ENCODE measurements at places on chromosomes 1 and 21.

DNA sequence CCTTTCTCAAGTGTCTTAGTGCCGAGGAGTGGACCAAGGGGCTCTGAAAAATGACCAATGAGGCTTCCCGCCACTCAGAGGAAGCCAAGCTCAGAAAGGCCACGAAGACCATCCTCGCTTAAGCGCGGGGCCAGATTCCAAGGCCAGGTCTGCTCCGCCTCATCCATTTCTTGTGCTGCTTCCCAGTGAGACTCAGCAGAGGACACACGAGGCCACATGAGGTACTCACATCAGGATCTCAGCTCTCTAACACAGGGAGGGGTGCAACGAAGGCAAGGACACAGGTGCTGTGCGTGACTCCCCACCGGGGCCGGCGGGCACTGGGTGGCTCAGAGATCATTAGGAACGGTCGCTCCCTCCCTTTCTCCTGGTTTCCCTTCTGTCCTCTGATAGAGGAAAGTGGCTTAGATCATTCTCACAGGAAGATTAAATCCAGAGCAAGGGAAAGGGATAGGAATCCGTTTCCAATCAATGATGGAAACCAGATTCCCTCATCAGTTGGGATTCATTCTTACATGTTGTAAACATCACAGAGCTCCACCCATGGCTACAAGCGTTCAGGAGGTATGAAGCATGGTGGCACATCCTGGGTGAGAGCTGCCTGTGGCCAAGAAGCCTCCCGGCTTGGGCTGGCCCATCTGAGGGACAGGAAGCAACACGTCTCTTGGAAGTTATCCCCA is 46.7 kb downstream of the CAPZB start:
- DNase-seq = no peak

GRCh38 chr1:77188770-77189169 is 30.5 kb downstream of the PIGK start:
- DNase-seq = no peak

GRCh38 chr1:57061369-57061768 is 95.6 kb upstream of the C8B start:
- no peak for DNase-seq

- DNase-seq = no peak
Measured at GRCh38 chr1:232166942-232167341, 463.0 kb downstream of the SIPA1L2 start.

- no peak for DNase-seq
Measured at GRCh38 chr1:225945564-225945963, 4.5 kb upstream of the LEFTY2 start.

- no peak for DNase-seq
Measured at GRCh38 chr1:86140281-86140880, 16.2 kb downstream of the COL24A1 start.

GRCh38 chr1:222880587-222880986 is 65.7 kb downstream of the DISP1 start:
- DNase-seq = no peak

DNA sequence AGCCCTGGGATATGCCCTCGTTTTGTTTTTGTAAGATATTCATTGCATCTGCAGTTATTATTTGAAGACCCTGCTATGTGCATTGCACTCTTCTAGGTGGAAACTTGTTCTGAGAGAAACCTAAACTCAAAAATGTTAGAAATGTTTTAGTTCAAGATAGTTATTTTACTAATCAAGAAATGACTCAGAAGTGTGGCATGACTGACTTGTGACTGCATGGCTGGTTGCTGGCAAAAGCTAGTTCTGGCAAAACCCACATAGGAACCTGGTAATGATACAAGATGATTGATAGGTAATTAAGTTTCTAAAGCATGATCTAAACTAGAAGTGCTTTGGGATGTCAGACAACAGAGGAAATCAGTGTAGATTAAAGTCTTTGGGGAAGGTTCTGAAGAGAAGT is 33.8 kb upstream of the NFASC start:
- DNase-seq = no peak

GRCh38 chr1:186420311-186420710 is 40.6 kb downstream of the PDC start:
- DNase-seq = no peak

DNA sequence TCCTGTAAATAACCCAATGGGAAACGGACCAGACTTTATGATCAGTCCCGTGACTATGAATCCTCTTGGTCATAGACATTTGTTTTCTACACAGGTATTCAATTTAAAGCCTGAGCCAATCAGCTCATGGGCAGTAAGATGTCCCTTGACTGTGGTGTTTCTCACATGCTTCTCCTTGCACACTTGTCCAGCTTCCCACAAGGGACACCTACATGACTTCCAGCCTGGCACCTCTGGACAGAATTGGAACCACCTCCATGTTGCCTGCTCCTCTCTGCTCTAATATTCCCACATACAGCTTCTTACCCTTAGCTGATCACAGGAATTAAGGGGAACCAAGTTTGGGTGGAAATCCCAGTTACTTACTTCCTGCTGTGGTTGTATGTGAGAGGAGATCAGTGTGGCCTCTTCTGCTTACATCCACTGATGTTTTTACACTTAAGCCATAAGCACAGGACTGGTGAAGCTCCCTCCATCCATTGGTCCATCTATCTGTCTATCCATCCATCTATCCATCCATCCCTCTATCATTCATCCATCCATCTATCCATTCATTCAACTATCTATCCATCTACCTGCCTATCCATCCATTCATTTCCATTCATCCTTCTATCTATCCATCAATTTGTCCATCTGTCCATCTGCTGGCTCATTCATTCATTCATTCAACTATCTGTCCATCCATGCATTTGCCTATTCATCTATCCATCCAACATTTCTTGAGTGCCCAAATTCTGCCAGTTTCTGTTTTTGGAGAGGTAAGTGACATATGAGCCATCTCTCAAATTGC is 16.4 kb downstream of the RUNX1 start:
- no peak for DNase-seq

- no peak for DNase-seq
Measured at GRCh38 chr1:155169541-155169940, 3.6 kb downstream of the KRTCAP2 start.

DNA sequence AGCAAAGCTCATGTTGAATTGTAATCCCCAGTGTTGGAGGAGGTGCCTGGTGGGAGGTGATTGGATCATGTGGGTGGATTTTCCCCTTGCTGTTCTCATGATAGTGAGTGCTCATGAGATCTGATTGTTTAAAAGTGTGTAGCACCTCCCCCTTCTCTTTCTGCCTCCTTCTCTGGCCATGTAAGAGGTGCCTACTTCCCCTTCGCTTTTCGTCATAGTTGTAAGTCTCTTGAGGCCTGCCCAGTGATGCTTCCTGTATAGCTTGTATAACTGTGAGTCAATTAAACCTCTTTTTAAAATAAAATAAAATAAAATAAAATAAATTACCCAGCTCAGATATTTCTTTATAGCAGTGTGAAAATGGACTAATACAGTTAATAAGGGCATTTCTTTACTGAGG is 1025.7 kb downstream of the PLA2G4A start:
- DNase-seq = no peak

GRCh38 chr21:34781526-34781925 is 112.7 kb downstream of the CLIC6 start:
- no peak for DNase-seq

DNA sequence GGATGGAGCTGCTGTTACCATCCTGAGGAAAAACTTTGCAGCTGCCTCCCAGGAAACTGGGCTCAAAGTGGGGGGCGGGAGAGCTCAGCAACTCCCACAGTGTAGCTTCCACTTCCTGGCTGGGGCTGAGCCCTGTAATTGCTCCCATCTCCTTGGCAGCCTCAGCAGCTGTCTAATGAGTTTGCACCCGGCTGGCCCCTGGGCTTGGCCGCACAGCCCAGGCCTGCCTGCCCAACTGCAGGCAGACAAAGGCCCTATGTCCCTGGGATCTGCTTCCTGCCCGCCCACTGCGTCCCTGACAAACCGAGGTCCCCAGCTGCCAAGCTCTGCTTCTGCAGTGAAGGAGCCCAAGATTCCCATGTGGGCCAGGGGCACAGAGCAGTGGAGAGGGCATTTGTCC is 30.1 kb downstream of the EDN2 start:
- DNase-seq = no peak

GRCh38 chr21:16363518-16363917 is 633.7 kb downstream of the USP25 start:
- no peak for DNase-seq

GRCh38 chr1:212699625-212700222 is at the start of gene BATF3:
Gene BATF3, minus strand, starts transcription at chr1:212699840. Its CDS starts 78 bp downstream, at chr1:212699762.
- DNase-seq = no peak

GRCh38 chr1:158422212-158422611 is 3.8 kb downstream of the OR10K2 start:
- no peak for DNase-seq

- DNase-seq = no peak
Measured at GRCh38 chr21:44434936-44435635, 20.2 kb upstream of the LRRC3 start.

GRCh38 chr1:182484531-182485257 is 34.7 kb downstream of the RGSL1 start:
- DNase-seq = no peak

- DNase-seq = no peak
Measured at GRCh38 chr1:199741586-199741985, 285.9 kb upstream of the NR5A2 start.

GRCh38 chr1:99677416-99677815 is 31.5 kb downstream of the PALMD start:
- DNase-seq = no peak

- no peak for DNase-seq
Measured at GRCh38 chr1:3674100-3675094, 22.1 kb downstream of the TP73 start.

DNA sequence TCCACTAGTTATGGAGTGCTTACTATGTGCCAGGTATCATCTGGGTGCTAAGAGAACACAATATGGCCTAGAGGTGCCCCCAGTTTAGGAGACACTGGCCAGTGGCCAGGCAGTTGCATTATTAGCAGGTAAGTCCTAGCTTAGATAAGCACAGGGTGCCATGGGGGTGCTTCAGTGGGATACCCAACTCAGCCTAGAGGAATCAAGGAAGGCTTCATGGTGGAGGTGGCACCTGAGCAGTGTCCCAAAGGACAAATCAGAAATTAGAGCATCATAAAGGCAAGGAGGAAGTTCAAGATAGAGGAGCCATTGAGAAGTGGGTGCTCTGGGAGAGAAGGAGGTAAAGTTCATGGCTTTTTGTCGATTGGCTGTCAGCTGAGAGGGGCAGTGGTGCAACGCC is 31.9 kb upstream of the PKP1 start:
- no peak for DNase-seq

DNA sequence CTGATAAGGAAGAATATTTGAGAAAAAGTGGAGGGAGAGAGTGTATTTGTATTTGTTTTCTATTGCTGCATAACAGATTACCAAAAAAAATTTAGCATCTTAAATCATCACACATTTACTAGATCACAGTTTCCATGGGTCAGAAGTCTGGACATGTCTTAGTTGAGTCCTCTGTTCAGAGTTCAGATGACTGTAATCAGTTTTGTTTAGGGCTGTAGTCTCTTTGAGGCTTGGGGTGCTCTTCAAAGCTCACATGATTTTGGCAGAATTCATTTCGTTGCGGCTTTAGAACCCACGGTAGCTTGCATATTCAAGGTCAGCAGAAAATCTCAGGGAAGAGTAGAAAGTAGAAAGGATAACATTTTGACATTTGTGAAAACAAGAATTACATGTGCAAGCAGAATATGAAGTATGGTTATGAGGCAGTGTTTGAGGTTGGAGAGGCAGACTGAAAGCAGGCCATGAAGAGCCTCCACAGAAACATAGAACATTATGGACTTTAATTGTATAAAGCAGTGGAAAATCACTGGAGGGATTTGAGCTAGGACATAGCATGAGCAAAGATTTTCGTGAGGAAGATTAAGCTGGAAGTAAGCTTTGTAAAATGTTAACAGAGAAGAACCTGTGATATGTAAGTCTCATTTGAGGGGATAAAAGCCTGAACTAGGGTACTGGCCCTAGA is 110.6 kb upstream of the GPR52 start:
- no peak for DNase-seq

DNA sequence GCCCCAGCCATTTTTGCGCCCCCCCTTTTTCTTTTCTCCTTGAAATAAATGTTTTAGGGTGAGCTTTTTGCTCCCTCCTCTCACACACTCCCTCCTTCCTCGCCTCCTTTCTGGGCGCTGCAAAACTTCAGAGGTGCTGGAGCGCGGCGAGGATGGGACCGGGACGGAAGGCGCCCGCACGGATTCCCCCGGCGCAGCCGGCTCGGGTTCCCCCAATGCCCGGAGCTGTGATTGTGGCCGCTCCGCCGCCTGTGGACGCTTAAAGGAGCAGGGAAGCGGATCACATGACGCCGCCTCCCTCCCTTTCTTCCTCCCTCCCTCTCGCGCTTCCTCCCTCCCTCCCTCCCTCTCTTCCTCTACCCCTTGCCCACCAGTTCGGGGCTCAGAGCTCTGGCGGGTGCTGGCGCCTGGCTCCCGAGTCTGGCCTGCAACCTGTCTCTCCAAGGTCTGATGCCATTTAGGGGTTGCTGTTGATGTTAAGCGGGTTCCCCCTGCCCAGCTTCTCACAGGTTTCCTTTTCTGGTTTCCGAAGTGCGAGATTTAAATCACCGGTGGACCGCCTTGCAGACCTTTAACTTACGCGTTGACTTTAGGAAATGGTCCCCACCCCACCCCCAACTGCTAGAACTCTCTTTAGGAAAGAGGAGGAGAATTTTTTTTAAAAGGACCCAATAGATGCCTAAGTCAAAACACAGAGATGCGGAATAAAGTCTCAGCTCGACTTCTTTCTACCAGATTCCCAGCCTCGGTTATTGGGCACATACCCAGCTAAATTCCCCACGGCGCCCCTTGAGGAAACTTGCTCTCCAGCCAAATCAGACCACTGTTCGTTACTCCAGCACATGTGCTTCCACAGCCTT is at the start of gene WLS:
WLS (minus strand) TSS at position 235 of the 860 bp plus-strand sequence; CDS start at position 11, 224 bp downstream.
- no peak for DNase-seq

- no peak for DNase-seq
Measured at GRCh38 chr1:94039514-94039870, 81.5 kb downstream of the ABCA4 start.

DNA sequence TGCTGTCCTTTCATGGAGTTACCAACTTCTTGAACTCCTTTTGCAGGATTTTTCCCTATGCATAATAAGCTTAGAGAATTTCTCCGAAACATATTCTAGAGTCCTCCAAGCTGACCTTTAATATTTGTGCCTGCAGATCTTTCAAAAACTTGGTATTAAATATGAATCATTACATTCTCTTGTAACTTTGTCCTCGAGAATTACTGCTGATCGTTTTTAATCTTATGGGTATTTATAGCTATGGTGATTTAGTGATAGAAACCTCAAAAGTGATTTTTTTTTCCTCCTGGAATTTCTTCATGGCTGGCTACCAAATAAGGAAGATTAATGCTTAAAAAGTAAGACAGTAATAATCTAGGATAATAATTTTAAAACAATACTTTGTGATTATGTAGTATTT is 39.1 kb downstream of the MAP3K21 start:
- no peak for DNase-seq

DNA sequence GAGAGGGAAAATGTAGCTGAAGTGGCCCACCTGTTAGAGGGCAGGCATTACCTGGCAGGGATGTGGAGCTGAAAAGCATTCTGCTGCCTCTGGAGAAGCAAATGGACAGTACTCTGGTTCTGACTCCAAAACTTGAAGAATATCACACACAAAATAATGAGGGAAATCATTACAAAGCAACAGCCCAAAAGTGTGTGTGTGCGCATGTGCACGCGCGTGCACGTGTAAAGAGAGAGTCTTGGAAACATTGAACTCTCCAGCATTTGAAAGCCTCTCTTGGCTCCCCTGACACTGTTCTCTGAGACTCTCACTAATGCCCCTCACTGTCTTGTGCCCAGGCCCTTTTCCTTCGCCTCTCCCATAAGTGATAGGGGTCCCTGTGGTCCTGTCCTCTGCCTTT is 2.3 kb upstream of the VTCN1 start:
- no peak for DNase-seq

- DNase-seq = no peak
Measured at GRCh38 chr1:32757213-32757895, 54.8 kb upstream of the SYNC start.

Data from activated CD8-positive, alpha-beta memory T cell treated with anti-CD3 and anti-CD28 coated beads for 48 hours (primary cell).